ENCODE measurements at places on chromosomes 13 and 19.

DNA sequence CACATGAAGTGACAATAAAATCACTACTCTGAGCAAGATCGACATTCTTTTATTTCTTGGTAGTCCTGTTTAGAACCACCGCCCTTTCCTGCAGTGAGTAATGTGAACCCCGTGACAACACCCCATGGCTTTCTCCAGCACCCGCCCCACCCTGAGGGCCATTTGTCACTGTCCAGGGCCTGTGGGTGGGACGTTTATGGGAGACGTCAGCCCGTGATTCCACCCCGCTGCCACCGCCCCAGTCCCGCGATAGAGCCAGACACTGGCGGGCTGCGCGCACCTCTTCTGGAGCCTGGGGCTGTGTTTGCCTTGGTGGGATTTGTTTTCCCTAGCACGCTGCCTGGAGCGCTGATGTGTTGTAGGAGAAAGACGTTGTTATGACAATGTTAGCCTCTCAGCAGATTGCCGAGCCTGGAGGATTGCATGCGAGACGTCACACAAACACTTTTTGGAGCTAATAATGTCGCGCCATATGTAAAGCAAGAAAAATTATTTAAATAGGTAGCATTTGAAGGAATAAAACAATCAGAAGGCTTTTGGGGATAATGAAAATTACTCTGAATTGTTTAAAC is 263.7 kb downstream of the TEX29 start:
- DNase-seq, result no peak

GRCh38 chr13:113969311-113969972 is 4.4 kb downstream of the C13orf46 start:
- no peak for DNase-seq

DNA sequence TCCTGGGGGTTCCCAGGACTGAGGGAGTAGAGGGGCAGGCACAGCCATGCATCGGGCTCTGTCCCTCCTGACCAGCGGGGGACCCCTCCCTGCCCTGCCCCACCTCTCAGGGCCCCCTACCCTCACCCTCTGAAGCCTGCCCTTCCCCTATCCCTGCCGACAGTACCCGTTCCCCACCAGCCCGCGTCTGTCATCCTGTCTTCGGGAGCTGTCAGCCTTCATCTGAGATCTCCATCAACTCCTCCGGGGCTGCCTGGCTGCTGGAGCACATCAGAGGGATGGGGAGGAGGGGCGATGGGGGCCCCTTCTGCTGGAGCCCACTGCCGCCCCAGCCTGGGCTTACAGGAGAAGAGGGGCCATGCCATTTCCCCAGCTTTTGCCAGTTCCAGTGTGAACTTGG is 6.2 kb upstream of the SHD start:
- no peak for DNase-seq

DNA sequence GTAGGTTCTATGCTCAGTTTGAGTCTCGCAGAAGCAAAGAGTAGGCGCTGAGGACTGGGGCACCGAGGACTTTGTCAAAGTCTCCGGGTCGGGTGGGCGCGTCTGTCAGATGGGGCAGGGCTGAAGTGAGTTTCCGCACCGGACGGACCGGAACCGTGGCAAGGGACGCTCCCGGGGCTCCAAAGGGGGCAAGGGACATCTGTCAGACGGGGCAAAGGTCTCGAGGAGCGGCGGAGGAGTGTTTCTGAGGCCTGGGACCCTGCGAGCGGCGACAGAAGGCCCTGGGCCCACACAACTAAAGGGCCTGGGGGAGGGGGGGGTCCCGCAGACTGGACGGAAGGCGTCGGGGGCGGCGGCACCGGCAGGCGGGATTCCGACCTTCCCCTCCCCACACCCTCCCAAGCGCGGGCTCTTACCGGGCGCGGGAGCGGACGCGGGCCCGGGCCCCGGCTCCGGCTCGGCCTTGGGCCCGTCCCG is 13.3 kb upstream of the AKAP8L start:
- no peak for DNase-seq

- no peak for DNase-seq
Observed at GRCh38 chr19:54470991-54471782, 1.9 kb downstream of the CDC42EP5 start.

GRCh38 chr13:21683034-21683733 is 12.3 kb downstream of the FGF9 start:
- no peak for DNase-seq

- DNase-seq, result peak; percentile 82
Observed at GRCh38 chr13:75762076-75762937, 126.2 kb downstream of the LMO7 start.

GRCh38 chr19:17490411-17490810 is 20.1 kb downstream of the SLC27A1 start:
- no peak for DNase-seq

DNA sequence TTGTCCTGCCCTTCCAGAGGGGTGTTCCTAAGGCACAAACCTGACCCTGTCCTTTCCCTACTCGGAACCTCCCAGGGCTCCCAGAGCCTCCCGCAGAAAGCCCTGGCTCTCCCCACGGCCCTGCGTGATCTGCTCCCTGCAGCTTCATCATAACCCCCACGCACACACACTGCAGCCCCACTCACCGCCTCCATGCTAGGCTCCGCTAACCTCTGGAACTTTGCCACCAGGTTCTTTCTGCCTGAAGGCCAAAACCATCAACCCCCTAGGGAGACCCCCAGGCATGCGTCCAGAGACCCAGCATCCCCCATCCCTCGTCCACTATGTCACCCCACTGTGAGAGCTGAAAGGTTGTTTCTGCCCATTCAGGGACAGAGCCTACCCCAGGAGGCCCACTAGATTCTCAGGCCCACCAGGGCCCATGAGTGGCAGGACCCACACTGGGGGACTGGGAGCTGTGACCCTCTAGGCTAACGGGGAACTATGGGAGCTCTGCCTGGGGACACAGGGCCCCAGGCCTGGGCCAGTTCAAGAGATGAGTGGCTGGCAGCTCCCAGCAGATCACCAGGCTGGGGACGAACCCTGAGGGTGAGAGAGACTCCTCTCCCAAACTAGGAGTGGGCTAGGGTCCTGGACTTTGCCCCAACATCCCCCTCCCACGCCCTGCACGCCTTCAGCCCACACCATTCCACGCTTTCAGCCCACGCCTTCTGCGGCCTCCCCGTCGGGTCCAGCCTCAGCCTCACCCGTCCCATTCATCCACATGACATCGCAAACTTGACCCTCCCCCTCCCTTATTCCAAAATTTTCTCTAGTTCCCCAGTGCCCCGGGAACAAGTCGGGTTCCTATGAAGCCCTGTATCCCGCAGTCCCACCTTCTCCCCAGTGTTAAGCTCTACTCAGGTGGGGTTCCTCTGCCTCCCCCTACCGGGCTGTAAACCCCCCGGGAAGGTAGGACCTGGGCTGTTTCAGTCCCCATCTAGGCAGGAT is 33.2 kb upstream of the PNMA8B start:
- no peak for DNase-seq

DNA sequence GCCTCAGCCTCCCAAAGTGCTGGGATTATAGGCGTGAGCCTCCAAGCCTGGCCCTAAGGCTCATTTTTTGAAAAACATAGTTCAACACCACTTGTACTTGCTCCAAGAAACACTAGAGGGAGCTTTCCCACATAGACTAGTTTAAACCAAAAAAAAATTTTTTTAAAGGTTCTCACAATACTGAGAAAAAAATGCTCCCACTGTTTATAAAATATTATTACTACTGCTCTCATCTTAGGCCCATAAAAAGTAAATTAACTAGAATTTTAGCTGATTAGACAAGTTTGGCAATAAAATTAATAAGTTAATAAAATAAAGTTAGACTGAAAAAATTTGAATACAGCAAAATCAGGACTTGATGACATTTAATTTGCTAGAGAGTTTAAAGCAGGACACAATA is 109.5 kb downstream of the TBC1D4 start:
- DNase-seq, result peak; percentile 62

- DNase-seq, result no peak
Observed at GRCh38 chr19:34366738-34367623, 2.0 kb downstream of the GPI start.

DNA sequence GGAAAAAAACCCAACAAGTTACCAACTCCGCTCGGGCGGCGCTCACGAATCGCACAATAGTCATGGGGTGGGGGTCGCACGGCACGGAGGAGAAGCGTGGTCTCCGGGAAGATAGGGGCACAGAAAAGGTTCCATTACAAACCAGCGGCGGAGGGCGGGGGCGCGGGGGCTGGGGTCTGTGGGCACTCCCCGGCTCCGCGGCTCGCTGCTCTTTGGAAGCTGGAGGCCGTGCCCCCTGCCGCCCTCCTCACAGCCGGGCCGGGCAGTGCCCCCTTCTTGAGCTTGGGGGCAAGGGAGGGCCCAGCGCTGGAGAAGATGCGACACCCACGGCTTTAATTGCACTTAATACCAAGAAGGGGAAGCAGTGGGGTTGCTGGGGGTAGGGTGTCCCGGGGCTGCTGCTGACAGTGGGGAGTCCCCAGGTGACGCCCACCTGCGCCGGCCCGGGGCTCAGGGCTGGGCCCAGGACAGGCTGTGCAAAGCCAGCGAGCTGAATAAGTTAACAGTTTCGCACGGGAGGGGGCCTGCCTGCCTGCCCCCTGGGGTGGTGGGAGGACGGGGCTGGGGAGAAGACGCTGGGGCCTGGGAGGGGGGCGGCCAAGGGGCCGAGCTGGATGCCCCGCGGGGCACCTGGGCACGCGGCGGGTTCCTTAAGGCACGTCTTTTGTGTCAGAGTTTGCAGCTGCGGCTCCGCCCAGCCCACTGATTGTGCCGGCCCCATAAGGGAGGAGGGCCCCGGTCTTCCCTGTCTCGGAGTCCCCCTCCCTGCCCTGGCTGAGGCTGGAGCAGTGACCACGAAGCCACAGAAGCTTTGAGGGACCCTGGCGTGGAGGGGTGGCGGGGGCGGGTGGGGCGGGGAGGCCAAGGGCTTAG is 9.8 kb downstream of the DCAF15 start:
- DNase-seq, result no peak

DNA sequence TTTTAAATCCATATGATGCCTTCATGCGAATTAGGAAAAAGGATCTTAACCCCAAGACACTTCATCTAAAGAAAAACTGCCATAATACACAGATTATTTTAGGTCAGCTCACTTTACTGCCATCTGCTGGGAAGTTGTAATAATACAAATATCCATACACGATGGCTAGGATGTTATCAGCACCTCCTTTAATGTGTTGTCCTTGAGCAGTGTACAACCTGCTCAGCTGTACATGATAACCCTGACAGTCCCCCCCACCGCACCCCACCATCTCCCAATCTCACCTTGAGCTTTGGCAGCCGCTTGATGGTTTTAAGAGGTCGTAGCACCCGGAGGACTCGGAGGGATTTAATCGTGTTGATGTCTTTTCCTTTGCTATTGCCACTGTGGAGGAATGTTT is 112.2 kb downstream of the IER2 start:
- peak; percentile 72 for DNase-seq

DNA sequence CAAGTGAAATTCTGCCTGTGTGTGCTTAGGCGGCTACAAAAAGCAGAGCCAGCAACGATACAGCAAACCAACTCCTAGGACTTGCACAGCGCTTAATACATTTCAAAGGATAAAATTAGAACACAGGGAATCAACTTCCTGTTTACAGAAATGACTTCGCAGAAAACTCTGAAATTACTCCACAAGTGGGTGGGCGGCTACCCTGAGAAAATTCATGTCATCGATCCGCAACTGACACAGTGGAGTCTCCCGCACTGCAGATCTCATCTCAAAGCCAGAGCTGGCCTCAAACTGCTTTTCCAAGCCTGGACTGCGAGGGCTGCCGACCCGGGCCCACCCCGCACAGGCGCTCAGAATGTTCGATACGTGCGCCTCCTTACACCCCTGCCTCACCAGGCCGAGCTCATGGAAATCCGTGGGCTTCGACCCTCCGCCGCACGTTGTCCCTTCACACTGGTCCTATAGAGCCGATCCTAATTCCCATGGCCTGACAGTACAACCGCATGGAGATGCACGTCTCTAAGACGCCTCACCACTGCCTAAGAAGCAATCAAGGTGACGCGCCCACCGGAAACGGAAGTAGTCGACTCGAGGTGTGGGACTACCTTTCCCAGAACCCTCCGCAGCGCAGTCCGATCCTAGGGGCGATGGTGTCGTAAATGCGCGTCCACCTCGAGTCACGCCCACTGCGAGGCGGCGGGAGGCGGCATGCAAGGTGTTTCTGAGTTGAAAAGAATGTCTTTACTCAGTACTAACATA is at the start of gene ZNF229:
Gene ZNF229 (minus strand): TSS at position 557 of the 759 bp plus-strand sequence. CDS start 5,625 bp downstream, outside the sequence.
- peak; percentile 33 for DNase-seq

GRCh38 chr13:24922387-24922744 is 158.4 kb downstream of the RNF17 start:
- DNase-seq, result peak; percentile 73

GRCh38 chr13:30704596-30704995 is 30.7 kb upstream of the ALOX5AP start:
- no peak for DNase-seq

DNA sequence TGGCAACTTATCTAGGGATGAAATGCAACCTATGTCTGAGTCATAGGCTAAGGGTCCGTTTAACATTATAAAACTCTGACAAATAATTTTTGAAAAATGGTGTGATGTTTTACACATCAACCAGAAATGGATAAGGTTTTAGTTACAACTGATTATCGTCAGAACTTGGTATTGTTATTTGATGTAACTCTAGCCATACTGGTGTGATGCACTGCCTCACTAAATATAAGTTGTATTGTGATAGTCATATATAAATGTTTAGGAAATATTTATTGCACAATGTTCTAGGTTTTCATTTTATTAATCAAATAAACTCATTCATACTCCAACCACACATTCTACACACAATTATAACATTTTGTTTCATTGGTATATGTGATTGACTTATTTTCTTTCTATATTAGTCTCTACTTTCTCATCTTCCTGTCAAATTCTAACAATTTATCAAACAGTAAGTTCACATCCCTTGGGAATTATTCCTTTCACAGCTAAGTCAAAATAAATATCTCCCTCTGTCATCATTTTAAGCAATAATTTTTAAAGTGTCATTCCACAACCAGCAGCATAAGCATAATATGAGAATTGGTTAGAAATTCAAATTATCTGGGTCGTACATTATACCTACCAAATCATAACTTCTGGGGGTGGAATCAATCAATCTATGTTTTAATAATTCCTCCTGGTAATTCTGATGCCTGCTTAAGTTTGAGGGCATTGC is 873.9 kb downstream of the SLITRK1 start:
- DNase-seq, result no peak

- DNase-seq, result no peak
Observed at GRCh38 chr19:48170817-48171347, 402 bp downstream of the ZSWIM9 start.

GRCh38 chr13:71828117-71828516 is 38.9 kb downstream of the DACH1 start:
- no peak for DNase-seq

DNA sequence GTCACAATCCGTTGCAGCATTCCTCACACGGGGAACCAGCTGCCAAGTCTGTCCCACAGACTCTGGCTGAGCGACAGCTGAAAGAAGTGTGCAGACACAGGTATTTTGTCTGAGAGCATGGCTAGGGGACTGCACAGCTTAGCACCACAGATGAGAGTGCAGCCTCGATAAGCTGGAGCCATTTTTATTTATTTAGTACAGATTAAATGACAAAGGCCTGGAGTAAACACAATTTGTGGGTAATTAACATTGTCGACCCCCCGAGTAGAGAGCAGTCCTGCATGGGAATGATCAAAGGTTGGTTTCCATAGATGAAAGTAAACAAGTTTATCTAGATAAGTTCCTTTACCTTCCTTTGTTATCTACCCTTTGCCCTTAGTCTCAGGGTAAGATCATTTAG is 836.2 kb downstream of the DACH1 start:
- DNase-seq, result no peak

GRCh38 chr19:51689751-51690453 is 3.2 kb upstream of the SPACA6 start:
- no peak for DNase-seq

Measured in GM12865 (cell line).